Hematopoietic multipotent progenitor cell treated with erythropoietin and hydrocortisone succinate and interleukin-3 and kit ligand, for 4 days (in vitro differentiated cells): ENCODE measurements at places on chromosomes 5 and 9.

DNA sequence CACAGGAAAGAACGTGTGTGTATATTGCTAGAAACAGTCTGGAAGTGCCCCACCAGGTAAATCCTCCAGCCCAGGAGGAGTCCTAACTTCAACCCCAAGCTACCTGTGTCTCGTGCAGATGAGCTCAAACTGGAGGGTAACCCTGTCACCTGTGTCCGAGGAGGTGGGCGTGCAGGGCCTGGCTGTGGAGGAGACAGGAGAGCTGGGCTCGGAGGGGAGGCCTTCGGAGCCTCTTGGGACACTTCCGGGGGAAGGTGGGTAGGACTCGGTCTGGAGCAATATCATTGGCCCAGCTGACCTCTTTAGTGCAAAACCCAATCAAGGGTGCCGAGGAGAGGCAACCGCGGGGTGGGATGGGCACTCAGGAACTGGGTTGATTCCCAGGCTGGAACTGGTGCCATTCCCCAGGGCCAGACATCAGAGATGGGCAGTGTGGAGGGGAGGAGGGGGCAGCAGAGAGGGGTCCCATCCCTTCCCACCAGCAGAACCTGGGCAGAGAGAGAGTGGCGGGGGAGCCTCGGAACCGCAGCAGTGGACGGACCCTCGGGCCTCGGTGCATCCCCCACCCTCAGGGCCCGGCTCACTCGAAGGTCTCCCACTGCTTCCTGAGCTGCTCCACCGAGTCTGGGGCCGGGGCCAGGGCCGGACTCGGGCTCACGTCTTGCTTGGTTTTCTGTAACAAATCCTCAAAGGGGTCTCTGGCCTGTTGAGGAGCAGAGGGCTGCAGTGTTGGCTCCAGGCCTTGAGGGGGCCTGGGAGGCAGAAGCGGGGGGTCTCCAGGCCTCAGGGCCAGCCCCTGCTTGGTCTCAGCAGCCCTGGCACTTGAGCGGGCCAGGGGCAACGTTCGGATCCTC, 25.1 kb downstream of the CRB2 start:
- DNase-seq, result no peak

GRCh38 chr9:69877852-69878514, 57.4 kb downstream of the CFAP95 start:
- peak; percentile 66 for DNase-seq

- DNase-seq, result peak; percentile 93
These were observed 16.6 kb upstream of the EGFL7 start for GRCh38 chr9:136645903-136646754.

GRCh38 chr5:122517091-122517490, 205.1 kb downstream of the SNCAIP start:
- peak; percentile 41 for DNase-seq

- DNase-seq, result peak; percentile 43
These were observed 120.8 kb upstream of the SLC27A6 start for GRCh38 chr5:128844354-128844923.

DNA sequence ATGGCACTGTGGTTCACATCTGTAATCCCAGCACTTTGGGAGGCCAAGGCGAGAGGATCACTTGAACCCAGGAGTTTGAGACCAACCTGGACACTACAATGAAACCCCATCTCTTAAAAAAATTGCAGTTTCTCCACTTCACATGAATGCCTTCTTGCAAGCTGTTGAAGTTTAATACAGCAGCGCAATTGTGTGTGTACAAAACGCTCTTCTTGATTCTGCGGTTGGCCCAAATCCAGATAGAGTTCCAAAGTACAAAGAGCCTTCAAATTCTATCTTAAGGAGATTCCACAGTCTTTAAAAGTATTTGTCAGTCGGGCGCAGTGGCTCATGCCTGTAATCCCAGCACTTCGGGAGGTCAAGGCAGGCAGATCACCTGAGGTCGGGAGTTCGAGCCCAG, 9.3 kb upstream of the SETX start:
- DNase-seq, result no peak

GRCh38 chr9:137916540-137916939, 39.0 kb downstream of the CACNA1B start:
- DNase-seq, result no peak

DNA sequence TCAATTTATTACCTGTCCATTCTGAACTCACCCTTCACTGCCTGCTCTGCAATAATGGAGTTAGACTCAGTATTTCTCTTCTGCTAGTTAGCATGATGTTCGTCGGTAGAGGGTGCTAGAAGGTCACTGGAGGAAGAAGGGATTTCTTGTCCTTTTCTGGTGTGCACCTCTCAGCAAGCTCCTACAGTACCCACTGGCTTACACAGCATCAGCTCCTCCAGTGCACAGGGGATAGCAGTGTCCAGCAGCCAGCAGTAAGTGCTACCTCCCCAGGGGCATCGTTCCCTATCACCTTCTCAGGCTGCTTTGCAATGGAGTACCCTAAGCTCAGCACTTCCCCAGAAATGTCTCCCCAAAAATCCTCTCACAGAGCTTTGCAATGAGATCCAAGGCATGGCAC, 45.9 kb upstream of the APC start:
- peak; percentile 85 for DNase-seq

DNA sequence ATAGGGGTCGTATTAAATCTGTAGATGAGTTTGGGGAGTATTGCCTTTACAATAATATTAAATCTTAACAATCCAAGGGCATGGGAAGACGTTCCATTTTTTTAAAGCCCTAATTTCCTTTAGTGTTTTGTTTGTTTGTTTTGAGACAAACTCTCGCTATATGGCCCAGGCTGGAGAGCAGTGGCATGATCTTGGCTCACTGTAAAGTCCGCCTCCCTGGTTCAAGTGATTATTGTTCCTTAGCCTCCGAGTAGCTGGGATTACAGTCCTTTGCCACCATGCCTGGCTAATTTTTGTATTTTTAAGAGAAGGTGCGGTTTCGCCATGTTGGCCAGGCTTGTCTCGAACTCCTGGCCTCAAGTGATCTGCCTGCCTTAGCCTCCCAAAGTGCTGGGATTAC, 19.9 kb downstream of the NIPBL start:
- no peak for DNase-seq

- no peak for DNase-seq
These were observed 415.8 kb upstream of the PIK3R1 start for GRCh38 chr5:67799732-67800234.

DNA sequence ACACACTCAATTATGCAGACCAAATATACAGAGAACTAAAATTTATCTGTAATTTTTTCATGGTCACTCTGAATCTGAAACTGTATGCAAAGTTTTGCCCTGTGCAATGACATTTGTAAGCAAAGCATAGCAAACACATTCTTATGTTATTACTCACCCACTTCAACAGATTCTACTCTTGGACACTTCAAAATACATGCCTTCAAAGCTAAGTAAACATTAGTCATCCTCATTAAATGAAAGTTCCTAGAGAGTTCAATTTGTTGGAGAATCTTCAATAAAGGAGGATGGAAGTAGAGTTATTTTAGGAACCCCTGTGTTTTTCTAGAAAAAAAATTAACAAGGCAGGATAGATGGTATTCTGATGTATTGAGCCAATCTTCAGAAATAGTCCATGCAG, 639.7 kb upstream of the C9orf72 start:
- no peak for DNase-seq

GRCh38 chr5:18102733-18103132, 468.5 kb downstream of the TAF11L14 start:
- DNase-seq, result no peak
